Bronchial epithelial cell (primary cell): ENCODE measurements at places on chromosomes 1 and 21.
A peak's percentile ranks its signal among the peaks of the same experiment; 100 is the strongest.

DNA sequence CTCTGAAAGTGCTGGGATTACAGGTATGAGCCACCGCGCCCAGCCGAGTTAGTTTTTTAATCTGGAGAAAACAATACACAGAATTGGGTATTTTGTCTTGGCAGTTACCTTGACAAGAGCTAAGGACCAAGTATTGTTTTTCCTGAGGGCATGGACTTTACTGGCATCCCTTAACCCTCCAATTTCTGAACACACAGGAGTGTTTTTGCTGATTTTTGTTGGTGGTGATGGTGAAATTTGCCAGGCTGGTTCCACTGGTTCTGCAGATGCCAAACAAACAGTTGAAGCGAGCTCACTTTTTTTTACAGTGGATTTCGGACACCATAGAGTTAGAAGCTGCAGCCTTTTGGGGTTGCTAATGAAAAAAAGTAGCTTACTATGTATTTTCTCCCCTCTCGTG, 37.2 kb upstream of the SH3D21 start:
- no peak for DNase-seq

DNA sequence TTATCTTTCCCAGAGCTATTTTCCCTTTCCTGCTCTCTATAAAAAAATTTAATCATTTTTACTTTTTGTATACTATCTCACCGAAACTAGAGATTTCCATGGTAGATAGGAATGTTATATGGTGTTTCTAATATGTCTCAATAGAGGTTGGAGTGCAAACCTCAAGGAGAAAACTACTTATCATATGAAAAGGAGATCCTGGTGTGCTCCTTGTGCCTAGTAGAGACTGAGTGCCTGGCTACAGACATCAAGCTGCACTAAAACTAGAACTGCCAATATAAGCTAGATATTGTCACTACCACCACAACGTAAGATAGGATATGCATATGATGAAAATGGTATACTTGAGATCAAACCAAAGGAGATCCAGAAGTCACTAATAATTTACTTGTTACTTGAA, 67.0 kb downstream of the RGS18 start:
- DNase-seq: no peak

GRCh38 chr1:74396462-74396861, 115.9 kb downstream of the LRRC53 start:
- DNase-seq: no peak

GRCh38 chr1:42979896-42980800, 21.5 kb upstream of the SLC2A1 start:
- peak; percentile 40 for DNase-seq

GRCh38 chr1:31793586-31794285, 22.1 kb downstream of the SPOCD1 start:
- DNase-seq: no peak

- no peak for DNase-seq
Observed at GRCh38 chr1:245428681-245429080, 273.9 kb downstream of the KIF26B start.

DNA sequence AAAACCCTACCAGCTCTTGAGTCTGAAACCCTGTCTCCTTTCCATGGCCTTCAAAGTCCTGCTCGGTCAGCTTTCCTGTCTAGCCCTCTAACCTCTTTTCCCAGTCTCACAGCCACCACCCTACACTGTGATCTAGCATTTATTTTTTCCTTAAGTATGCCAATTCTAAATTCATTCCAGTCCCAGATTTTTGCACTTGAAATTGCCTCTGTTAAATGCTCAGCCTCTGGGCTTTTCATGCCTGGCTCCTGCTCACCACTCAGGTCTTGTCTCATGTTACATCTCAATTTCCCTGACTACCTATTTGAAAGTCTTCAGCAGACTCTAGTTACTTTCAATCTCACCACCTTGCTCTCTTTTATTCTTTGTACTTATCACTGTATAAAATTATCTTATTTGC, 176.2 kb downstream of the ADGRL4 start:
- no peak for DNase-seq

- no peak for DNase-seq
Observed at GRCh38 chr1:226682871-226683814, 55.9 kb downstream of the ITPKB start.

- DNase-seq: peak; percentile 15
Observed at GRCh38 chr1:168135116-168135920, 1.4 kb downstream of the GPR161 start.

- peak; percentile 58 for DNase-seq
Observed at GRCh38 chr1:230167419-230167852, 100.4 kb downstream of the GALNT2 start.

GRCh38 chr1:200275415-200275814, 134.4 kb downstream of the ZNF281 start:
- DNase-seq: no peak

GRCh38 chr21:30957010-30957409, 75.6 kb upstream of the KRTAP11-1 start:
- DNase-seq: no peak

DNA sequence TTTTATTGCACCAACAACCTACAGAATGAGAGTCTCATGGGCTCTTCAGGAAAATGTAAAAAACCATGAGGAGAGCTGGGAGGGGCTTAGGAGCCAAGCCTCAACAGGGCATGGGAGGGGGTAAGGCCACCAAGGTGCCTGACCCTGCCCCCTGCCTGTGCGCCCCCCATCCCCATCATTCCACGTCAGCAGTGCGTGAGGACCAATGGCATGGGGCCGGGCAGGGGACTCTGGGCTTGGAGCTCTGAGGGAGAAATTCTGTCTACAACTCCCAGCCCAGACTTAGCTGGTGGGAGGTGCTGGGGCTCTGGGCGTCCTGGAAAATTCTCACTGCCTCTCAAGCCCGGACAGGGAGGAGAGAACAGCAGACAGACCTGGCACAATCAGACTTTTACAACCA, 5.2 kb upstream of the CAMK2N1 start:
- DNase-seq: no peak

GRCh38 chr1:169676001-169676400, 35.4 kb downstream of the SELL start:
- DNase-seq: peak; percentile 97

GRCh38 chr1:116122955-116123757, 12.0 kb downstream of the MAB21L3 start:
- DNase-seq: peak; percentile 79
